NCI-H510A (cell line): ENCODE measurements at places on chromosomes 5 and 9.
A peak's percentile ranks its signal among the peaks of the same experiment; 100 is the strongest.

DNA sequence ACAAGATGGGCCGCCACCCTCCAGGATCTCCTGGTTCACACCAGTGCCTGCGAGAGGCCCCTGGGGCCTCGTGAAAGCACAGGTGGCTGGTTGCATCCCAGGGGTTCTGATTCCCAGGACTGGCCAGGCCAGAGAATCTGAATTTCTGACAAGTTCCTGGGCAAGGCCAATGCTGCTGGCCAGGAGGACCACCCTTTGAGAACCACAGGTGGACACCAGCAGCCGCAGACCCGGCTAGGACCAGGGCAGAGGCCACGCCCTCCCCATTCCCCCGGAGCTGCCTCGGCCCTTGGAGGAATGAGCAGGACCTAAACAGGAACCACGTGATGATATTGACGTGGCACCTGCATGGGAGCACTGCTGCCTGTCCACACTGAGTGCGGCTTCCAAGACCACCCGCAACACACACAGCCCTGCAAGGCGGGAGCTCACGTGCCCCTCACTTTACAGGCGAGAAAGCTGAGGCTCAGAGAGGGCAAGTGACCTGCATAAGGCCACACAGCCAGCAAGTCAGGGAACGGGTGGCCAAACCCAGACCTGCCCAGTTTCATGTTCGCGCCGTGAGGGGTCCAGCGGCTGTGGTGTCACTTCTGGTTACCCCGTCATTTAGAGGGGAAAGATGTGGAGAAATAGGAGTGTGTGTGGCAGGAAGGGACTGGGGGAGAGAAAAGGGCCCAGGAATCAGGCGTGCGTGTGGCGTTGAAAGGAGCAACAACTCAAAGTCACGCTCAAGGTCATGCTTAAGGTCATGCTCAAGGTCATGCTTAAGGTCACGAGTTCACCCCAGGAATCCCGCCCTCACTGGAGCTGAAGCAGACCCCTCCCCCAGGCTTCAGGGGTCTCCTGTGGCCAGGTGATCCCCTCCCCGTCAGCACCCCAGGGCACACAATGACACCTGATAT, 105.9 kb upstream of the IER5L start:
- DNase-seq = no peak

DNA sequence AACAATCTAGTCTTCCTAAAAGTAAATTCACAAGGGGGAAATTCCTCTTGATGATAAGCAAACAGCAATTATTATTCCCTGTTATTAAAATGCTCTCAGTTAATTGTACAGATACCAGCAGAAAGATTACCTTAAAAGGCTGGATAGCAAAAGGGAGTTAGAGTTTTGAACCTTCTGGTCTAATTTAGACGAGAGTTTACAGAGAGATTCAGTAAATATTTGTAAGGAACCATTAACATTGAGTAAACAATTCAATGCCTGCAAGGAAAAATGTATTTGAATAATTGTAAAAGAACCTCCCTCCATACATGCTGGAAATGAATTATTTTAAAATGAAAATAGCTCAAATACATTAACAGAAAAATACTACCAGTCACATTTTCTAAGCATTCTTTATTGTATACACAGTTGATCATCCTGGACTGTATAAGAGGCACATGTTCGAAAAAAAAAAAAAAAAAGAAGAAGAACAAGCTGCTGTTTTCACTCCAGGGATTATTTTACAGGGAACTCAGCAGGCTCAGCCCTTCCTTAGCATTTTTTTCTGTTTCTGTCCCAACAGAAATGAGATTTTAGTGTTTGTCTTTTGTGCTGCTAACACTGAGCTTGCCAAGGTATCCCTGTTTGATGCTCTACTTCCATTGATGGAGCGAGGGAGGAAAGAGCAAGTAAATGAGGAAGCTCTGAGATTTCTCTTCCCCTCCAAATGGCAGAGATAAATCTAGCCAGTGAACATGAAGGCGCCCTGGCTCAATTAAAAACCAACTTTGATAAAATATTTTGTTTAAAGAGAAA, 141.1 kb downstream of the ENC1 start:
- DNase-seq = no peak

DNA sequence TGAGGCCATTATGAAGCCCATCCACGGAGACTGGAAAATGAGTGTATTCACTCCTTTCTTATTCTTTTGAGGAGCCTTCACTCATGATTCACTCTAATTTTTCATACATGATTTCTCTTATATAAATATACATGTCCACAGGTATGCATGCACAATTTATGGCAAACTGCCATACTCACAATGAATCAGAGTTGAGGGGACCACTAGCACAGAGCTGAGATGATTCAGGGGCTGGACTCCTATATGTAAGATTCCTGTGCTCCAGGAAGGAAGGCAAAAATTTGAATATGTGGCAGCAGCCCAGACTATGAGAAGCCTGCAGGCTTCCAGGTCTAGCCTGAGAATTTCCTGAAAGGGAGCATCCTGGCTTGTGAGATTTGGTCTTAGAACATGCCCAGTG, 484.6 kb downstream of the PRELID2 start:
- DNase-seq = no peak

DNA sequence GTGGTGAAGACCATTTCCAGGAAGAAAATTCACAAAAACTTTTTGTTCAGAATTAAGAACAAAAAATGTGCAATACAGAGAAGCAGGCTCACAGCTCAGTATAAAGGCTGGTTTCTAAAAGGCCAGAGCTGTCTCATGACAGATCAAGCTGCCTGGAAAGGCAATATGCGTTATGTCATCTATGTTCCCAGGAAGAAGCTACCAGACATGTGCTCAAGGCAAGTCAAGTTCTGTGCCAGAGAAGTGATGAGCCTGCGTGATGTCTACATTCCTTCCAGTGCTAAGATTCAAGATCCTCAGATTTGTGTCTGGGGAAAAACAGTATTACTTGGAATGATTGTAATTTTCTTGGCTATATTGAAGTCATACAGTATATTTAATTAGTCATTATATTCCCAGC, 104.3 kb downstream of the PDE4D start:
- no peak for DNase-seq

- no peak for DNase-seq
These were observed 74.0 kb downstream of the WDR41 start for GRCh38 chr5:77418162-77418561.

DNA sequence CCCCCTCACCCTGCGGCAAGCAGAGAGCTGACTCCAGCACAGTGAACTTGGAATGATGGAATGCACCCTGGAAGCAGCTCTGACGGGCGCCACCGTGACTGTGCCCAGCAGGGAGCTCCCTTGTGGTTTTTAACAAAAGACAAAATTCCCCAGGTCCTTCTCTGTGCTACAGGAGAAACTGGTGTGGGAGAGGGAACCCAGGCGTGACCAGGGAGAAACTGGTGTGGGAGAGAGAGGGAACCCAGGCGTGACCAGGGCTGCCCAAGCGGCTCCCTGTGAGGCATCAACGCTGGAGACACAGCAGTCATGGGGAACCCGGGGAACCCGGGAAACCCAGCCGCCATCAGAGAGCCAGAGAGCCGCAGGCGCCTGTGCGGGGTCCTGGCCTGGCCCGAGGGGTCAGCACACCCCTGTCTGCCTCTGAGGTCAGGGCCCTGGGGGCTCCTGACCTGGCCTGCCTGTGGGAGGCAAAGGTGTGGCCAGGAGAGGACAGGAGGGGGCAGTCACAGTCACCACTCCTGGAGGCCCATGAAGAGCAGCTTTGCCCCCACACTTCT, 3.1 kb upstream of the AHRR start:
- peak; percentile 57 for DNase-seq

- DNase-seq = no peak
These were observed 592 bp downstream of the TUBB4B start for GRCh38 chr9:137241490-137242268.

- no peak for DNase-seq
These were observed 457.0 kb upstream of the ZNF462 start for GRCh38 chr9:106405871-106406435.

- no peak for DNase-seq
These were observed 94.9 kb downstream of the CACNA1B start for GRCh38 chr9:137972355-137972987.

- no peak for DNase-seq
These were observed 2.5 kb downstream of the FST start for GRCh38 chr5:53482717-53483638.

DNA sequence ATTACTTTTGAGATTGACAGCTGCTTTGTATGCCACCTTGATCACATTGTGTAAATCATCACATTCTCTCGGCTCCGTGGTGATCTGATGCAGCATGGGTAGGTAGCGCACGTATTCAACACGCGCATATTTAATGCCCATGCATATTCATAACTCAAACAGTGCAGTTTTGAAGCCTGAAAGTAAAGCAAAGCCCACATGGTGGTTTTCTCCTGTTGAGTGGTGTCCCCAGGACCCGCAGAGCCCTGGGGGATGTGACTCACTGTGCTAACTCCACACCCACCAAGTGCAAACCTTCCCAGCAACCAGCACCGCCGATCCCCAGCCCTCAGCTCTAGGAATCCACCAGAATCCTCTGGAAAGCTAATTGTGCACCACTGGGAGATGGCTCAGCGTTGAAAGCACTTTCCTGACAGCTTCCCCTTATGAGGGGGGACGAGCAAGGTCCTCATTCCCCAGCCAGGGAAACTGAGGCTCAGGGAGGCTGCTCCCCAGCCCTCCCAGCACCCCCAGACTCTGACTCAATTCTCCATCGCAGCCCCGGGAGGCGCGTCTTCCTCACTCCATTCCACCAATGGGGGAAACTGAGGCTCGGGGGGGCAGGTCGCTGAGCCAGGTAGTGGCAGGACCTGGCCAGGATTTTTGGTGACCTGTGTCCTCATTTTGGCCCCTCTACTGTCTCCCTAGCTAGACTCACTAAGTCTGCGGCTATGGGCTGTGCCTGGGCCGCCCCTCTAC, 46.4 kb downstream of the SARDH start:
- no peak for DNase-seq

DNA sequence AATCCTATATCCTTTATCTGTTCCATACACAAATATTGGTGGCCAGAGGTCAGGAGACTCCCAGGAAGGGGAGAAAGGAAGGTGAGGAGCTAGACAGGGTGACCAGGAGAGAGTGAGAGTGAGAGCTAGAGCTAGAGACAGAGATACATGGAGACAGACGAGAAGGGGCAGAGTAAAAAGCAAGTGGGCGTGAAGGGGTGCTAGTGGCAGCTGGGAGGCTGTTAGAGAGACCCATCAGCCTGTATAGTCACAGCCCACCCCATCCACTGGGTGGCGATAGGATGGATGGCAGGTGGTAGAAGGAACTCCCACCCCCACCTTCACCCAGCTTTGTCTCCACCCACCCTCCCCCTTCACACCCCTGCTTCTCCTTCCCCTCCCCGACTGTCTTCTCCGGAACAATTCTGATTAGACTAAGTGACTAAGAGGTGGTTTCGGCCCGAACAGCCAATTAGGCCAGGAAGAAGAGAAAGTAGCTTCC, 32.8 kb downstream of the PCDH1 start:
- peak; percentile 53 for DNase-seq

- peak; percentile 66 for DNase-seq
These were observed 78.5 kb downstream of the HMHB1 start for GRCh38 chr5:143890487-143890886.

GRCh38 chr5:135178476-135179155, 144.6 kb upstream of the PITX1 start:
- no peak for DNase-seq

- no peak for DNase-seq
These were observed 80.7 kb downstream of the PRRT1B start for GRCh38 chr9:131625790-131626670.

GRCh38 chr9:13113216-13113615, 166.3 kb downstream of the MPDZ start:
- DNase-seq = no peak

DNA sequence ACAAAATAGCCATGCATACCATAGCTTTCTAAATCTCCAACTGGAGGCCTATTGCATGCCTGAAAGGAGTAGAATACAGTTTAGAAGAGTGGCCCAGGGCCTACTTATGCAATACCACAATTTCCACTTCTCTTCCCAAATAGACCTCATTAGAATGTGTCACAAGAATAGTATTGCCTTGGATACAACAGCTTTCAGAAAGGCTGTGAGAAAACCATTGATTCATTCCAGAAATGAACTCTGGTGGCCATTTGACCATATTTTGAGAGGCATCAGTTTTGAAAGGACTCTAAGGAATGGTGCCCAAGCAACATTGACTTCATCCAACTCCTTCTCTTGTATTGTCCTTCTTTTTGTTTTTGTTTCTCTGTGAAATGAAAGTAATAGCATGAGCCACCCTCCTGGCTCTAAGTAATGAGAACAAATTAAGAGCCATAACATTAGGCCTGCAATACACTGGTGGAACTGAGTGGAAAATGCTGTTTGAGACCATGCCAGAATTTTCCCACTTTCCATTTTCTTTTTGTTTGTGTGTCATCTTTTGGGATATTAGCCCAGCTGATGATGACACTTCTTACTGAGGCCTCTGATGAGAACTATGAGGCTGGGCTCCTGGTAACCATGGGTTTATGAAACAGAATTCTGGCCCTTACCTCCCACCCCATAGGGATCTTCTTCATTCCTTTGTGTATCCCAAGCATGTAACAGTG, 90.2 kb downstream of the TMEM174 start:
- DNase-seq = no peak

DNA sequence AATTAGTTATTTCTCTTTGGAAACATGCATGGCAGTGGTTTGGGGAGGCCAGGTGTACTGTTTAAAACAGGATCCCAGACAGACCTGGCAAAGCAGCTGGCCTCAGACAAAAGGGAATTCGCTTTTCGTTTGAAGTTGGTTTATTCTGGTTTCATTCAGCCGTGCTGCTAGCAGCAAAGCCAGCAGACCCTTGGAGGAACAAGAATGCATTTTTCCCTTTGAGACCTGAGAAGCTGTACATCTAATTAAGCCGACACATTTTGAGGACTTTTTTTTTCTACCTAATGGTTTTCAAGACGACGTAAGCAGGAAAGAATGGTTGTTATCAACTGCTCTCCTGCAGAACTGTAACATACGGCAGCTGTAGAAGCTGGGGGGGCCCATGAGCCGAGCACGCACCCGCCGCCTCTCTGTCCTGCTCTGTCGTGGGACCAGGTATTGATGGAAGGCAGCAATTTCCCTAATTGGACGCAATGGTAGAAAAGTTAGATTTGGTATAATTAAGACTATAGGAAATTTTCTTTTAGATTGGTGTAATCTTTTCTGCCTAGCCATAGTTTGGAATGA, 13.6 kb downstream of the PLEKHG4B start:
- no peak for DNase-seq

DNA sequence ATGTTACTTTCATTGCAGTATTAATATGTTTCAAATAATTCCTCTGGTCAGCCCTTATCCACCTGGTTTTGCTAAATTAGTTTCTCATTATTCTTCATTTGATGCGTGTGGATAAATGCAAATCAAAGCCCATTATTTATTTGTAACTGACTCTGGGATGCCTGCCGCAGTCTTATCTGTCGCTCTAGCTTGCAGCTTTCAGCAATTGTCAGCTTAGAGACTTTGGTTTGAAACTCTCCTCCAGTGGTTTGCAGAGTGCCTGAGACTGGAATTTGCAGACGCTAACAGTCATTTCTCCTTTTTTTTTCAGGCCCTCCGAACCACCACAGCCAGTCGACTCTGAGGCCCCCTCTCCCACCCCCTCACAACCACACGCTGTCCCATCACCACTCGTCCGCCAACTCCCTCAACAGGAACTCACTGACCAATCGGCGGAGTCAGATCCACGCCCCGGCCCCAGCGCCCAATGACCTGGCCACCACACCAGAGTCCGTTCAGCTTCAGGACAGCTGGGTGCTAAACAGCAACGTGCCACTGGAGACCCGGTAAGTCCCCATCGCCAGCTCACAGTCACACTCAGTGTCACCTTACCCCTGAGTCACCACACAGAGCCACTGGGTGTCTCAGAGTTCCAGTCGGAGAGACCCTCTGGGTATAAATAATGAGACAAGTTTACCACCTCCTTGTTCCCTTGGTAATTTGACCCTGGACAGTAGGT, 339.0 kb upstream of the WWC1 start:
- no peak for DNase-seq

- DNase-seq = no peak
These were observed 75.1 kb downstream of the DAPK1 start for GRCh38 chr9:87572719-87573118.

GRCh38 chr5:125276096-125276495, 529.7 kb upstream of the ZNF608 start:
- no peak for DNase-seq
